Muscle of arm (tissue), 14 donors: ENCODE measurements at places on chromosomes 4 and X. TPM values are rescaled to one million over a fixed set of nuclear protein-coding genes. Genes with fewer than 3 reads are reported as not detected.

GRCh38 chr4:104942990-104943743 is 203.5 kb upstream of the TET2 start:
- no peak for DNase-seq

DNA sequence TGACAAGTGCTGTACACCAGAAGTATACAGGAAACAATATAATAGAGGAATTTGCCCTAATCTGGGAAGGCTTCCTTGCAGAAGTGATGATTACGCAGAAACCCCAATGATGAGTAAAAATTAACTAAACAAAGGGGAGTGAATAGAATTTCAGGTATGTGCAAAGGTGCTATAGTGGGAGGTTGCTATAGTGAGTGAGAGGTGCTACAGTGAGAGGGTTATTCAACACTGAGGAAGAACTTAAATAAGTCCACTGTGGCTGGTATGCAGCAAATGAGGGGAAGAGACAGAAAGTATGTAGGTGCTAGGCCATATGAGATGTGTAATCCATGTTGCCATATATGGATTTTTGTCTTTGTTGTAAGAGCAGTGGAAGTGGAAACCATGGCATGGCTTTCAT is 69.5 kb downstream of the TRIM2 start:
- no peak for DNase-seq

DNA sequence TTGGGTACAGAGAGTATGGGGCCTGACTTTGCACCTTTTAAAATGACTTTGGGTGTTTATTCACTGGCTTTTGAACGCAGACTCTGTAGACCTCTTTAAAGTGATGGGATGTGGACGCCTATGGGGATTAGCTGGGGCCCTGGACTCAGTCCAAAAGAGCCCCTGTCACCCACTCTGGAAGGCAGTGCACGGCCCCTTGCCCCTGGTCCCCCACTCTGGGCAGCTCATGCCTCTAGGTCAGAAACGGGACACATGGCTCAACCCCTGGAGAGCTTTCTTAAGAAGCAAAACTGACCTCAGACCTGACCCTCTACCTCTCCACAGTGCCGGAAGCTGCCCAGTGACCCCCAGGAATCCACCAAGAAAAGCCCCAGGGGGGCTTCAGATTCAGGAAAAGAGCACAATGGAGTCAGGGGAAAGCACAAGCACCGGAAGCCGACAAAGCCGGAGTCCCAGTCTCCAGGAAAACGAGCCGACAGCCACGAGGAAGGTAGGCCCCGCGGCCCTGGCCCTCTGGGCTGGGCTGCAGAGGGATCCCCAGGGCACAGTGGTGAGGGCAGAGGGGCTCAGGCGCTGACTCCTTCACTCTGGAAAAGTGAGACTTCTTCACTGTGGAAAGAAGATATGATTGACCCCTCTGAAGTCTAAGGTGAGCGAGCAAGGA is 38.4 kb downstream of the BCORL1 start:
- DNase-seq: no peak

DNA sequence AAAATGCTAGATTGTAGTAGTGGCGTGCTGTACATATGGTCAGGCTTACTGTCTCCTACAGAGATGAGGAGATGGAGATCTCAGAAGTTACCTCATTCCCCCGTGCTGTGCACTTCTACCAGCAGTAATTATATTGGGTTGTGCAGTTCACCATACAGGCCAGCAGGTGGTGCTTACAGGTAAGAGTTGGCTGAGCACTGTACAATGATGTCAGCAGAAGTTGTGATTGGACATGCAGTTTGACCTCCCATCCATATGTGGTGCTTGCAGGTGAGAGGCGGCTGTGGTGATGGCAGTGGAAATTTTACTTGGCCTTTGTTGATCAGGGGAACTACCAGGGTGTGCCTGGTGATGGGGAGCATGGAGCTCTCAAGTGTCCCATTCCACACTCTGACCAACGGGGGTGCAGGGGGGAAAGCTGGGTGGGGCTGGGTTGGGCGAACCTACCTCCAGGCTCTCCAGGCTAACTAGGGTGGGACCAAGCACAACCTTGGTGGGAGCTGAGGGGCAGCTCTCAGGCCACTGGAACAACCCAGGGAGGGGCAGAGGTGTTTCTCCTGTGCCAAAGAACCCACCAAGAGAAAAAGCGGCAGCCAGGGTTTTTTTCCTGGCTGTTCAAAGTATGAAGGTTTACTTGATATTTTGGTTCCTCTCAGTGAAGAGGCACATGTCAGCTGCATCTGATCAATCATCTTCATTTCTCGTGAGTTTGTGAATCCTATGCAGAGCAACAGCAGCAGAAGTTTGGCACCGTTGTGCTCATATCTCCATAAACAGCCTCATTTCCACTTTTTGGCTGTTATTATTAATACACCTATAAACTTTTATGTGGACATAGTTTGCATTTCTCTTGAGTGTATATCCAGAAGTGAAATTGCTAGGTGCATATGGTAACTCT is 73.8 kb upstream of the FREM3 start:
- DNase-seq: peak; percentile 0

- DNase-seq: no peak
Measured at GRCh38 chr4:164596318-164596878, 157.5 kb upstream of the SMIM31 start.

- no peak for DNase-seq
Measured at GRCh38 chrX:99117011-99117410, 1293.1 kb downstream of the PCDH19 start.

- no peak for DNase-seq
Measured at GRCh38 chrX:31392513-31392912, 320.7 kb upstream of the FTHL17 start.

- no peak for DNase-seq
Measured at GRCh38 chrX:118694638-118695037, 32.8 kb upstream of the IL13RA1 start.

- no peak for DNase-seq
Measured at GRCh38 chr4:20273793-20274192, 22.1 kb downstream of the SLIT2 start.

DNA sequence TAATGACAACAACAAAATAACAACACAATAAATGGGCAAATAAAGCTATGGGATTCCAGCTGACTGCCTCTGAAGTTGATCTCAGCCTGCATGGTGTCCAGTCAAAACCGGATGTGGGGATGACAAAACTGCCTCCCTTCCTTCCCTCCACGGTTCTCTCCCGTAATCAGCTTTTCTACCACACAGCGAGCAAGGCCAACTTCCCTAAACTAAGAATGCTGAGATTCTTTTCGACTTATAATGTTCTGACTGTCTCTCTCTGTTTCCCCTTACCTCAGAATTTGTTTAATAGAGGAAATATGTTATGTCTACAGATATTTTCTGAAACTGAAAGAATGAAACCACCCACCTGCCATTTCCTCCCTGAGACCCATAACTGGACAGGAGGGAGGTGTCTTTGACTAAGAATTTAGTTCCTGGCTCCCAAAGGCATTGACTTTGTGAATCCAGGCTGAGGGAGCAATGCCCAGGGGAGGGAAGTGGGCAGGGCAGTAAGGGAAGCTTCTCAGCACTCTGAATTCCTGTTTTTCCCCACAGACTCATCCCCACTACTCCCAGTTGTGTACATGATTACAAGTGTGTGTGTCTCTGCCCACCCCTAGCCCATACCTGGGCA is 1.0 kb upstream of the TLR1 start:
- DNase-seq: no peak

DNA sequence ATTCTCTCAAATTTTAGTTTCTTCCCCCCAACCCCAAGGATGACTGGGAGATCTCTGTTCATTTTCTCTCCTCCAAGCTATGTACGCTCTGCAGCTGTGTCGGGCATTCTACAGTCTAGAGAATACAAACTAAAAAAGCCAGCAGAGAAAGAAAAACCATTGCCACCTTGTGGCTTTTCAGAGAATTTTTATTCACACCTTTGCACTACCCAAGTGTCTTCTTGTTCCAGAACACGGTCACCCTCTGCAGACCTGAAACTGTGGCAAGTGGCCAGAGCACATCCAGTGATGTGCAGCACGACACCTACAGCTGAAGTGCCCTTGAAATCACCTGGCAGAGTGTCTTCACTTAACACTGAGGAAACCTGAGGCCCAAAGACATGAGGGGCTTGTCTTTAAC is 68.6 kb downstream of the CHST7 start:
- peak; percentile 6 for DNase-seq

DNA sequence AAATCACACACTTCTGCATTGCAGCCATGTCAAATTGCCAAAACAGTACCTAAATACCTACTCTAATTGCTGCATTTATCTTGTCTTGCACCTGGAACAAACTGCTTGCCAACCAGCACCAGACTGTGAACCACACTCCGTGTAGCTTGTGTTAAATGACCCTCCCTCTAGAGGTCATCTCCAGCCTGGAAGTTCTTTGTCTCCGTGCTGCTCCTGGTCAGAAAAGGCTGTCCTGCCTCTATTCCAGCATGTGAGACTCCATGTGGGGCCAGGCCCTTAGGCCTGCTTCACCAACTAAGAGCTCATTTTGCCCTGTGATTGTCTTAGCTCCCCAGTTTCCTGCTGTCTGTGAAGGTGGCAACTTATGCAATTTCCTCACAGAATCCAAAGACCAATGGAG is 28.3 kb downstream of the CNGA2 start:
- DNase-seq: no peak

- DNase-seq: no peak
Measured at GRCh38 chrX:110985470-110985869, 110.5 kb upstream of the PAK3 start.

DNA sequence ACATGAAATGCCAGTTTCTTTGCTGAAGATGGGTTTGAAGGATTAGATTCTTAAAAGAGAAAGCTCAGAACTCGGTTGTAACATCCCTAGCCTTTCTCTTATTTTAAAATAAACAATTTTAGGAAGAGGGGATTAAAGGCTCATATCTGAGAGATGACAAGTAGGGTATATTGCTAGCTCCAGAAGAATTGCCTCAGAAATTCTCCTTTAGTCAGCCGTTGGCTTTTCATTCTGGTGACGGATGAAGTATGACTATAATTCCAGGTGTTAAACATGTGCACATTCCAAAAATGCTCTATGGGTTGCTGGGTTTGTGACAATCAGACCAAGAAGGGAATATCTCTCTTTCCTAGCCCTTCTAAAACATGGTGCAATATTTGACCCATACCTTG is 17.8 kb downstream of the DKK2 start:
- DNase-seq: no peak

DNA sequence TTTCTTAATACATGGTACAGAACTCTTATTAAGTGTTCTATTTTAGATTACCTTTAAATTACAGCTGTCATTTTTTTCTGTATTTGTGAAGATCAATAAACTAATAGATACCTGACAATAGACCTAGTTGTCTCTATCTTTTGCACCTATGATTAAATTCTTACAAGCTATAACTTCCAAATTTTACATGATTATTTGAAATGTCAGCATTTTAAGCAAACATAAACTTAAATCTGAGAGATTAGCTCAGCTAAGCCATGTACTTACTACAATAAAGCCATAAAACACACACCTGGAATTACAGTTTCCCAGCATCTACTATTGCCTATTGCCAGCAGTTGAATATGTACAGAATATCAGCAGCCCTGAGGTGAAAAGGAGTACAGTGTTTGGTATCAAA is 118.8 kb downstream of the UGT8 start:
- DNase-seq: no peak

DNA sequence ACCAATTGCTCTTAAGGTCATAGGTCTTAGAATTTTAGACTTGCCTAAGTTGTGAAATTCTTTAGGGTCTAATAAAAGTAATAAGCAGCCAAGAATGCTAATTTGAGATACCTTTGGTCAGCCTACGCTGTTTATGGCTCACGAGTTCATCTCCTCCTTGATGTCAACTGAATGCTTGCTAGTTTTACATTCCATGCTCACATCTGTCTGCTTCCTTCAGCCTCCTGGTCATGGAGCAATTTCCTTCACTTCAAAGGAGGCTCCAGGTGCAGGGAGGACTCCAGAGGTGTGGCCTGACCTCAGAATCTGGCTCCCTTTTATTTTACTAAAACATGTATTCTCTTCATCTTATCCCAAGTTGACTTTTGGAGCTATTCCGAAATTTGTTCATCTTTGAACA is 23.3 kb upstream of the LNX1 start:
- no peak for DNase-seq

GRCh38 chrX:44317181-44317580 is 26.3 kb downstream of the EFHC2 start:
- DNase-seq: no peak

- DNase-seq: no peak
Measured at GRCh38 chr4:13056630-13057189, 427.4 kb downstream of the RAB28 start.

DNA sequence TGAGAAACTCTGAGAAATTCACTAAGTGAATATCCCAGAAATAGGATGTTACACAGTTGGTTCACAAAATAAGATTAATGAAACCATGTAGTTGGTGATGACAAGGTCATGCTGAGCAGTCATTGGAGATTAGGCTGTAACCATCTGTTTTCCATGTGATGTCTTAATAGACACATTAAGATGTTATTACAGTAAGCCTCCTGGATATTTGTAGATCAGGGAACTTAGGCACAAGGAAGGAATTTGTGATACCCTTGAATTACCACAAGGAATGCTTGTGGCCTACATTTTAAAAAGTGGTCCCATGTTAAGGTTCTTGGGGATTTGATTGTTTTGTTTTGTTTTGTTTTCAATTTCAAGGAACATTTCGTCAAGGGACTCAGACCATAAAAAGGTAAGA is 185.6 kb upstream of the BANK1 start:
- DNase-seq: no peak

GRCh38 chr4:69832326-69833030 is 27.5 kb downstream of the SULT1E1 start:
- DNase-seq: no peak

DNA sequence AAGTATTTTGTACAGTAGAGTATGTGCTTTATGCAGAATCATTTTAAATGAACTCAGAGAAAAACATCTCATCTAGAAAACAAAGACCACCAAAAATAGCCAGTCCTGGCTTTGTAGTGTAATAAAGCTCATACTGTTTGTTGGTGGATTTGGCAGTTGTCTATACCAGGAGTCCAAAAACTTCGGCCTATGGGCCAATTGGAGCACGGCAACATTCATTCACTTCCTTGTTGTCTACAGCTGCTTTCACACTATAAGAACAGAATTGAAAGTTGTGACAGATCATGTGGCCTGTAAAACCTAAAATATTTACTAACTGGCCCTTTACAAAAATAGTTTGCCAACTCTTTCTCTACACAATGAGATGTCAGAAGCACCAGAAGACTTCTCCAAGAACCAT is 5.3 kb downstream of the FBXW7 start:
- no peak for DNase-seq

GRCh38 chrX:1027133-1027532 is 185.3 kb downstream of the CRLF2 start:
- no peak for DNase-seq

SUPT20HL1 gene
- polyA plus RNA-seq: not detected

ADGRG4 gene
- polyA plus RNA-seq: 0.03 TPM

GATA1 gene
- not detected for polyA plus RNA-seq

NWD2 gene
- polyA plus RNA-seq: 0.07 TPM

RADX gene
- 2.7 TPM for polyA plus RNA-seq

L1CAM gene
- not detected for polyA plus RNA-seq

NKAP gene
- polyA plus RNA-seq: 10.1 TPM

CCSER1 gene
- polyA plus RNA-seq: 0.20 TPM

MAGEC3 gene
- not detected for polyA plus RNA-seq

NHS gene
- polyA plus RNA-seq: 3.0 TPM
